ENCODE measurements at places on chromosomes 11 and 22.
A peak's percentile ranks its signal among the peaks of the same experiment; 100 is the strongest.

- DNase-seq, result peak; percentile 60
Observed at GRCh38 chr11:19244621-19245020, 3.9 kb upstream of the E2F8 start.

GRCh38 chr11:45995342-45995734, 72.9 kb downstream of the LARGE2 start:
- DNase-seq, result no peak

GRCh38 chr11:124724979-124725718, 14.6 kb upstream of the NRGN start:
- no peak for DNase-seq

GRCh38 chr11:114163830-114164401, 104.4 kb downstream of the ZBTB16 start:
- no peak for DNase-seq

- DNase-seq, result peak; percentile 74
Observed at GRCh38 chr11:23078289-23078971, 218.2 kb upstream of the CCDC179 start.

DNA sequence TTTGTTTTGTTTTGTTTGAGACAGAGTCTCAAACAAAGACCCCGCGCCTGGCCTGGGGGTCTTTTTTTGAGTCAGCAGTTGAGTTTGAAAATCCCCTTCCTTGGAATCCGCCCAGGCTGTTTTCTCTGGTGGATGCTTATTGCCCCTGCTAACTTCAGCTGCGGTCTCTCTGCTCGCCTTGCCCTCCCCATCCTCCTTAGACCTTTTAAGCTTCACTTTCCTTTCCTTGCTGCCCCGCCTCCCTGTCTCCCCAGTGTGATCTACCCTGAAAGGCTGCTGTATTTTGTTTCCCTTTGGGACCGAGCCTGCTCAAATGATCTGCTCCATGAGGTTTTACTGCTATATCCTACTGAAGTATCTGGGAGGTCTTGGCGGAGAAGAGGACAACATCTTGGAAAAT, 2.5 kb downstream of the USP18 start:
- no peak for DNase-seq

- DNase-seq, result no peak
Observed at GRCh38 chr11:65430406-65431217, 8.0 kb downstream of the NEAT1 start.

DNA sequence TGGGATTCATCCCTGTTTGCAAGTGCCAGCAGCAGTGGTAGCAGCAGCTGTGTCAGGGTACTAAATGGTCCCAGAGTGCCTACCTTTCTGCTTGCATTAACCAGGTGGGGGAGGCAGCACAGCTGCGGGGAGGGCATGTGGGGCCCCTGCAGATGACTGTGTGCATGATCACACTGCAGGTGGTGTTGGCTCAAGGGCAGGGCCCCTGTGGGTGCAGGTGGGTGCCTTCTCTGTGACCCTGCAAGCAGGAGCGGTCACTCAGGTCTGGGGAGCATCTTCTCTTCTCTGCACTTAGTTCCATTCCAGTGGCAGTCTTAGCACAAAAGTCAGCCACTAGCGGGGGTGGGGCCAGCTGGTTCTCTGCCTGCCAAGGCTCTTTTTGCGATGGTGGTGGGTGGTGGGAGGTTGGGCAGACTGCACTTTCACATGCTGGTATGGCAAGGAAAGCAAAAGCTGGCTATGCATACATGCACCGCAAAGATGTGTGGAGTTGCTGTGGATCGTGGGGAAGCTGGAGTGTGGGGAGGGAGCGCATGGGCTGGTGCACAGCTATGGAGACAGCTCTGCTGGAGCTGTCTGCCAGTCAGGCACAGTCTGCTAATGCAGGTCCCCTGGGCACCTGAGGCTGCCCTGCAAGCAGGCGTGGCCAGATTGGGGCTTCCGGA, 157.1 kb downstream of the DYNC2H1 start:
- no peak for DNase-seq

Data from HT1080 (cell line).